Right forelimb (tissue), 1 donor: ENCODE measurements at places on chromosomes 2 and 18.

- DNase-seq = no peak
Measured at GRCh38 chr2:10019174-10019573, 24.2 kb upstream of the KLF11 start.

DNA sequence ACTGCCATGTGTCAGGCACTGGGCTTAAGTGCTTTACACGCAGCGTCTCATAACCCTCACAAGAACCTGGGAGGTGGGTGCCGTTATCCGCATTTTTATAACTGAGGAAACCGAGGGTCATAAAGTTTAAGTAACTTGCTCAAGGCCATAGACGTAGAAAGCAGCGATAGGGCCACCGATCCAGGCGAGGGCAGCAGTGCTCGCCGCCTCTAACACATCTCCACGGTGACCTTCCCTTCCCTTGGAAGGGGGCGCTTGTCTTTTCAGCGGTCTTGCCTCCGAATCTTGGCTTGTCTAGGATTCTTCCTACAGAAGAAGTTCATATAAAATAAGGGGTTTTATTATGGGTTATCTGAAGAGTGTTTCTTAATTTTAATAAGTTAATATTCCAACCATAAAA lies 186.6 kb downstream of the GBX2 start:
- DNase-seq = no peak

- no peak for DNase-seq
Measured at GRCh38 chr2:10525573-10526265, 77.6 kb upstream of the ODC1 start.

GRCh38 chr2:23007631-23008235 lies 377.2 kb upstream of the KLHL29 start:
- DNase-seq = no peak
